ENCODE measurements at places on chromosomes 12 and 14. TPM values are rescaled to one million over a fixed set of nuclear protein-coding genes. Genes with fewer than 3 reads are reported as not detected.

FBLN5 gene
- 129 TPM for total RNA-seq

CLEC14A gene
- 9.9 TPM for total RNA-seq

SLC38A4 gene
- 8.0 TPM for total RNA-seq

UBR7 gene
- 4.9 TPM for total RNA-seq

SLC25A47 gene
- total RNA-seq: not detected

CCDC184 gene
- not detected for total RNA-seq

P2RX4 gene
- total RNA-seq: 50.1 TPM

KRT80 gene
- 10.2 TPM for total RNA-seq

ITFG2 gene
- 32.4 TPM for total RNA-seq

ASB2 gene
- 7.0 TPM for total RNA-seq

GUCY2C gene
- total RNA-seq: not detected

RHOJ gene
- 4.2 TPM for total RNA-seq

KCNK13 gene
- not detected for total RNA-seq

GPR135 gene
- total RNA-seq: 4.6 TPM

SLC10A1 gene
- total RNA-seq: not detected

KRT74 gene
- not detected for total RNA-seq

MUCL1 gene
- not detected for total RNA-seq

POTEM gene
- total RNA-seq: not detected

TTC6 gene
- total RNA-seq: not detected

SMCO2 gene
- total RNA-seq: not detected

SERPINA12 gene
- not detected for total RNA-seq

RNF212B gene
- total RNA-seq: not detected

HOXC4 gene
- total RNA-seq: not detected

COCH gene
- 4.0 TPM for total RNA-seq

NRXN3 gene
- total RNA-seq: 1.3 TPM

DICER1 gene
- total RNA-seq: 47.7 TPM

KERA gene
- total RNA-seq: not detected

KRT2 gene
- total RNA-seq: not detected

HPD gene
- total RNA-seq: 5.7 TPM

BBS10 gene
- total RNA-seq: 4.0 TPM

PIP4P1 gene
- total RNA-seq: 12.5 TPM

PSMA6 gene
- 39.6 TPM for total RNA-seq

MYF6 gene
- not detected for total RNA-seq

KRT4 gene
- 0.52 TPM for total RNA-seq

DPPA3 gene
- total RNA-seq: not detected

ANGEL1 gene
- total RNA-seq: 44.2 TPM

RASAL1 gene
- 0.66 TPM for total RNA-seq

LRP1 gene
- total RNA-seq: 162 TPM

CLEC4D gene
- total RNA-seq: not detected

FAM177A1 gene
- 11.5 TPM for total RNA-seq

TSHR gene
- total RNA-seq: not detected
